ENCODE measurements at places on chromosomes 7 and 10.

- DNase-seq: no peak
These were observed 104.8 kb upstream of the LAMB4 start for GRCh38 chr7:108234971-108235450.

DNA sequence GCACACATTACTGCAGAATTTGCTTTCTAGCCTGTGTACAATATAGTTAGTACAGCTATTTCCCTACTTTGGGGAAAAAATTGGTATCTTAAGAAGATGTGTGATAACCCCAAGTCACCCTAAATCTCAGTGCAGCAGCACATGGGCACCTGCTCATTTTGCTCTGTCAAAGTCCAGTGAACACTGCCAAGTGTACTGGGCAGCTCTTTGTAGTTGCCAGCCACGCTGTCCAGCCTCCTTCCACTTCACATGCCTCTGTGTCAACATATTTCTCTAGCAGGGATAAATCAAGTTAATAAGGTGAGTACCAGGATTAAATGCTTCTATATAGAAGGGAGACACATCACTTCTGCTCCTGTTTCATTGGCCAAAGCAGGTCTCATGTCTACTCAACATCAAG is 87.1 kb upstream of the CDC14C start:
- DNase-seq: no peak

DNA sequence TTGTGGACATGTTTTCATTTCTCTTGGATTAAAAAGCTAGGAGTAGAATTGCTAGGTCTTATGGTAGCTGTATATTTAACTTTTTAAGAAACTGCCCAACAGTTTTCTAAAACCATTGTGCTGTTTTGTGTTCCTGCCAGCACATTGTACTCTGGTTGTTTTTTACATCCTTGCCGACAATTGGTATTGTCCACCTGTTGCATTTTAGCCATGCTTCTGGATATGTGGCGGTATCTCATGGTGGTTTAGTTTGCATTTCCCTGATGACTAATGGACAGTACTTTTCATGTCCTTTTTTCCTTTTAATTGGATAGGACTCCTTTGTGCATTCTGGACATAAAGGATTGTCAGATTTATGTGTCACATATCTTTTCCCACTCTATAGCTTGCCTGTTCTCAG is 45.5 kb downstream of the STK17A start:
- DNase-seq: no peak

DNA sequence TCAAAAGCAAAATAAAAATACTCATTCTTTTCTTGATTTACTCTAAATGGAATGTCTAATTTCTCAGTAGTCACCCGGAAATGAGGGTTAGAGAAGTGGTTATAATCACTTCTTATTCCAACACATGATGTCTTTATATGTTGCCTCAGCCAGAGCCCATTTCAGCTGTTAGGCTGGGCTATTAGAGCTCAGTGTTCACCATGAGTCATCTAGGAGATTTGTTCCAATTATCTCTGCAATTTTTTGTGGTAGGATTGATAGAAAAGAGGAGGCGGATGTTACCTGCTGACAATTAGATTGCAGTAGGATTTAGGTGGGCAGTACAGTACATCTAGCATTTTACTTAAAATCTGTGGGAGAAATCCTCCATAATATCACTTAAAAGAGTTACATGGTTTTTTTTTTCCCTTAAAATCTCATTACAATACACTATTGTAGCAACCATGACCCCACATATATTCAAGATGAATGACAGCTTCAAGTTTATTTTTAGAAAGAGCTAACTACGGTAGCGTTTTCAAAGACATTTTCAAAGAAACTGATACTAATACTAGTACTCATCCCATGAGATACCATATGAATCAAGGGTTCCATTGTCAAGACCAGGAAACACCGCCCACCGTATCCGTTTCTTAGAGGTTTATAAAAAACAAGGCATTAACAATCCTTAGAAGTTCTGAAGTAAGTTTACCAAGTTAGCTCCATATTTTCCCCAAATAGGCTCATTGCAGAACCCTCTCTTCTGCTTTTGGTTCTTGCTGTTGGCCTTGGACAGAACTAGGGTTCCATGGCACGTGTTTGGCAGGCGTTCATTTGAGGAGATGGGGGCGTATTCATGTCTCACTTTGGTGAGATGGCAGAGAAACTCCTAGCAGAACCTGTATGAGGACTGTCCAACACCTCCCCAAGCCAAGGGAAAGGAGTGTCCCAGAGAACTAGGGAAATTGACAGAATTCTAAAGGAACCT is 10.4 kb downstream of the CPA2 start:
- DNase-seq: no peak

GRCh38 chr7:138667535-138668228 is 33.5 kb downstream of the SVOPL start:
- DNase-seq: no peak

GRCh38 chr7:2785071-2785500 is 59.0 kb downstream of the GNA12 start:
- no peak for DNase-seq

GRCh38 chr7:2438775-2439174 is 35.4 kb downstream of the CHST12 start:
- DNase-seq: no peak

Measured in tibial nerve (tissue), 4 donors.